Stimulated activated CD4-positive, alpha-beta T cell treated with anti-CD3 and anti-CD28 coated beads, TNF-alpha, amount 100 ng/mL, for 48 hours (primary cell): ENCODE measurements at places on chromosomes 6 and 20.

DNA sequence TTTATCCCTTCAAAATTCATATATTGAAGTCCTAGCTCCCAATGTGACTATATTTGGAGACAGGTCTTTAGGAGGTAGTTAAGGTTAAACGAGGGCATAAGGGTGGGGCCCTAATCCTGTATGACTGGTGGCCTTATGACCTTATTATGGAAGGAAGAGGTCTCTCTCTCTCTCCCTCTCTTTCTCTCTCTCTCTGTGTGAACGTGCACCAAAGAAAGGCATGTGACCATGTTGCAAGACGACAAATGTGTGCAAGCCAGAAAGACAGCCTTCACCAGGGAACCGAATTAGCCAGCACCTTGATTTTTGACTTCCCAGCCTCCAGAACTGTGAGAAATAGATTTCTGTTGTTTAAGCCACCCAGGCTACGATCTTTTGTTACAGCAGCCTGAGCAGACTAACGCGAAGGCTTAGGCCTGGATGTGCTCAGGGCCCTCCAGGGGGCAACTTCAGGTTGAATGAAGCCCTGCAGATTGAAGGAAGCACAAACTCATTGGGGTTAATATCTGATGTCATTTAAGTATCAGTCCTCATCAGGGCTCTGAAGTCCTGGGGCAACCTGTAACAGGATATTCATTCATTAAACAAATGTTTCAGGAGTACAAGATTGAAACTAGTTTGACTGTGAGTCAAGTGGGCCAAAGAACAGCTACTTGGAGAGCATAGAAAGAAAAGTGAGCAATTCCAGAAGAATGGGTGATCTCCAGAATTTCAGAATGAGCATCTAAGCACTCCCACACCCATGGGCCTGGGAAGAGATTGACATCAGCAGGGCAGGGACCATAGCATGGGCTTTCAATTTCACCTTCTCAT lies 157.4 kb upstream of the TNFAIP3 start:
- no peak for DNase-seq

DNA sequence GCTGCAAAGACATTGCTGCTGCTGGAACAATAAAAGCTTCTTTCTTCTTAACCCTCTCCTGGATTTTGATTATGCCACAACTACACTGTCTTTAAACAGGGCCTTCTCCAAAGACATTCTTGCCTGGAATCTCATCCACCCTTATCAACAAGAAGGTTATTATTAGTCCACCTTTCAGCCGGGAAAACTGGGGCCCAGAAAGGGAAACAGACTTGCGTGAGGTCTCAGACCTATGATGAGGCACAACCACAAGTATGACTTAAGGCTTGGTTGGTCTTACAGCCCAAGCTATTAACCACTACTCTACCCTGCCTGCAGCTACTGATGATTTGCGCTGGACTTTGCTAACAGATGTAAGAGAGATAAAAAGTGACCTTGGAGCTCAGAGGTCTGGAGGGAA lies 62.8 kb upstream of the CTNNBL1 start:
- DNase-seq: no peak

DNA sequence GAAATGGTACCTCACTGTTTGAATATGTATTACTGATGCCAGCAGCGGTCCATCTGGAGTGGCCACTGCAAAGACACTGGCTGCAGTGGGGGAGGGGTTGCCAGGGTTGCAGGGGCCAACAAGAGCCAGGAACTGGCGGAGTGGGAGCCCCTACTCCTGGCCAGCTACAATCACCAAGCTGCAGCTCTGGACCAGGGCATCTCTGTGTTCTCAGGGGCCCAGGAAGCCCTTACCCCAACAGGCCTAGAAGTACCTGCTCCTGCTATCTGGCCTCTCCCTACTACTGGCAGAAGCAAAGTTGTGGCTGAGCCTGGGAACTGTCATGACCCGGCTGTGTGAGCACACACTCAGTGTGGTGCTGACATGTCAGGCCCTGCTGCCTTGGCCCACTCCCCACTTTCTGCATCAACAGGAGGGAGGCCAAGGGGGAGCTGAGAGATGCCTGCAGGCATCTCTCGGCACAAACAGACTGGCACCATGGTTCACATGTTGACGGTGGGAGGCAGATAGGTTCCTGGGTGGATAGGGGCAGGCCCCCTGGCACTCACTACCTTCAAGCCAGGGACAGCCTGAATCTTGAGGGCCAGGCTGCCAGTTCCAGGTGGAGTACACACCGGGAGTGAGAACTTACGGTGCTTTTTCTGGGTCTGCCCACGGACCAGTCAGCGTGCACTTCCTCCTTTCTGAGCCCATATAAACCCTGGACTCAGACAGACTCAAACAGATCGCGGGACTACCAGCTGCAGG lies 1188.0 kb downstream of the GRIK2 start:
- DNase-seq: no peak

- DNase-seq: no peak
These were observed 2.3 kb upstream of the REV3L start for GRCh38 chr6:111485342-111485741.

DNA sequence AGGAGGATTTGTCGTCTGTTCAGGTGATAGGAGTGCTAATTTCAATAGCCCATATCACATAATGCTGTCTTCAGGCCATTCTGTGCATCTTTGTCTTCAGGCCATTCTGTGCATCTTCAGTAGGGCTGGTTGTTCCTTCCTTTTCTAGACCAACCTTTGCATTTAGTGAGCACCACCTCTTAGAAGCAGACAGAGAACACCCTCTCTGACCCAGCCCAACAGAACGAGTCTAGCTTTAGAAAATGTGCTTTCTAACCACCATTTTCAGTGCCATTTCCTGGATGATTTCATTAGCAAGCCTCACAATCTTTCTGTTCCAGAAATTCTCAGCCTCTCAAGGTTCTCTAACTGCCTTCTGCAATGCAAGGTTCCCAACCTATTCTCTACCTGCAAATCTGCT lies 215.3 kb upstream of the KCNQ5 start:
- DNase-seq: no peak

- no peak for DNase-seq
These were observed 160.2 kb downstream of the MRPL14 start for GRCh38 chr6:43966853-43967718.

GRCh38 chr20:10433014-10433622 lies 904 bp downstream of the MKKS start:
- DNase-seq: no peak

GRCh38 chr20:60024245-60024644 lies 66.0 kb downstream of the CDH26 start:
- no peak for DNase-seq

- DNase-seq: no peak
These were observed 23.6 kb upstream of the EDN1 start for GRCh38 chr6:12266571-12266970.

GRCh38 chr20:9339708-9340107 lies 174.7 kb upstream of the LAMP5 start:
- no peak for DNase-seq

DNA sequence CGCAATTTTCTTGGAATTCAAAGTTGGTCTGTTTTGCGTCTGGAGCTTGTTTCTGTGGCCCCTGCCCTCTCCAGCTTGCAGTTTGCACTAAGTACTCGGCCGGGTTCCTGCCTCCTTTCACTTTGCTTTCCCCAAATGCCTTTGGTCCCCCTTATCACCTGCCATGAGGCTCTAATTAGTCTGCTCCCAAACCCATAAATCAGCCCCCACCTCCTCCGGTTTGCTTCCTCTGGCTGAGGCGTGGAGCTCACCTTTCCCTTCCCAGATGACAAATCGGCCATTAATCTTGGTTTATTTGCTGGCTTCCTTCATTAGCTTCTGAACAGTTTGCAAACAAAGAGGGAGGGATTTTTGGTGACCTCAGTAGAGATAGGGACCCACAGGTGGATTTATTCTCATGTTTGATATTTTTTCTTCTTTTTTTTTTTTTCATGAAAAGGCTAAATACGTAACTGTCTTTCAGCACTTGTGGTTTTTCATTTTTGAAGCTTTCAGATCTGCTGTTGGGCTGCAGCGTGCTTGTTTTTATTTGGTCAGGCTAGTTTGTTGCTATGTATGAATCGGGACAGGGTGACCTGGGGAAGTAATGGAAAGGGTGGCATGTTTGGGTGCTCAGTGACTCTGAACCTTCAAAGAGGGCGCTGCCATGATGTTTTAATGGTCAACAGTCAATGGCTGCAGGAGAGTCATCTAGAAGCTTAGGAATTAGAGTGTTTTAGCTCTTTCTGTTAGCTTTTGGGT lies 121.7 kb upstream of the JAG1 start:
- DNase-seq: no peak

DNA sequence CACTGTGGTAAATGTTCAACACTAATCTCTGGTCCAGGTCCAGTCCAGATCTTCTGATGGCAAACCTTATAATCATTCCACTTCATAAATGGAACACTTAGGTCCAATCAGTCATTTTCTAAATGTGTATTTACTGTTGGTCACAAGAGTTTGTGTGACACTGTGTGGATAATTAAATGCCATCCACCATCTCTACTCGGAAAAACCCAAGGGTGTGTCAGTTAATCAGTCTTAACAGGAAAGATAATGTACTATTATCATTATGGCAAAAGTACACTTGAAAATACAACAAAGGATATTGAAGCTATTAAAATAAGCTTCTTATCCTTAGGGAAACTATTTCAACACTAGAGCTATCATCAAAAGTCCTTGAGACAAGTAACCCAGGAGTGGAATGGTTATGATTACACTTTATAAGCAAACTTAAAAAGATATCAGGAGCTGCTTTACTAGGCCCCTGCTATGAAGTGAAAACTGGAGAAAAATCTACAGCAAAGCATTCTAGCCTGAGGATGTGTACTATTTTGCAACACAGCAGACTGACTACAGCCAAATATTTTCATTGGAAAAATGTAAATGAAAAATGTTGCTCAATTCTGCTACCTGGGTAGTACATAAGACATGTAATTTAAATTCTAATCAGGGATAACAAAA lies 227.9 kb downstream of the LAMA2 start:
- no peak for DNase-seq
